Right kidney (tissue), 9 donors: ENCODE measurements at places on chromosomes 3 and 15.
A peak's percentile ranks its signal among the peaks of the same experiment; 100 is the strongest.

DNA sequence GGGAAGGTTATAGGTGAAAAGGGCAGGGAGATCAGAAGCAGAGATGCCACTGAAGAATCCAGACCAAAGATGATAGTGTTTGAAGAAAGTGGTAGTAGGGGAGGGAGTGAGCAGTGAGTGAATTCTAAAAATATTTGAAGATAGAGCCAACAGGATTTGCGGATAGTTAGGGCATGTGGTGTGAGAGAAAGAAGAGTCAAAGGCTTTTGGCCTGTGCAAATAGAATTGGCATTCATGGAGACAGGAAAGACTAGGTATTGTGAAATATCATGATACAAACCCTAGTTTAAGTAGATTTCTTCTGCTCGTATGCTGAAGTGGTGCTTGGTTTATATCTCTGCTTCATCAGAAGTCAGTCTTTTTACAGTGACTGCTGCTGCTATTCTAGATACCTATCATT lies 224.2 kb upstream of the CFAP20DC start:
- DNase-seq: no peak

DNA sequence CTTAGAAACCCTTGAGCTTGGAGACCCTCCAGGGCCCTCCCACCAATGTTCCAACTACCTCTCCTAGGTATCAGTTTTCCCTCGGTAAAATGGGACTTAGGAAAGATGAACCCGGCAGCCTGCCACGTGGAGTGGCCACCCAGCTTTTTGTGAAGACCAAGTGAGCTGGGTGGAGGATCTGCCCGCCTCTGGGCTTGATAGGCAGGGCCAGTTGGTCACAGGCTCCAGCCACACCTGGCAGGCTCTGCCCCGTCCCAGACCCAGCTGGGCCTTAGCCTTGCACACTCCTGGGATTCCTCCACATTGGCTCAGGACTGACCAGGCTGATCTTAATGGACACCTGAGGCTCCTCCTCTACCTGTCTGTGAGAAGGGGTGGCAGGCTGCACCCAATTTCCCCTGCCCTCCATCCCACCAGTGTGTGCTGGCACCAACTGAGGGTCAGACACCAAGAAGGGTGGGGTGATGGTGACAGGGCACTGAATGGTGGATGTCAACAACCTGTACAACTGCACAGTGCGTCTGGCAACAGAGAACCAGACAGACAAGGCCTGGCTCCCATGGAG lies 761 bp upstream of the GRIP2 start:
- no peak for DNase-seq

DNA sequence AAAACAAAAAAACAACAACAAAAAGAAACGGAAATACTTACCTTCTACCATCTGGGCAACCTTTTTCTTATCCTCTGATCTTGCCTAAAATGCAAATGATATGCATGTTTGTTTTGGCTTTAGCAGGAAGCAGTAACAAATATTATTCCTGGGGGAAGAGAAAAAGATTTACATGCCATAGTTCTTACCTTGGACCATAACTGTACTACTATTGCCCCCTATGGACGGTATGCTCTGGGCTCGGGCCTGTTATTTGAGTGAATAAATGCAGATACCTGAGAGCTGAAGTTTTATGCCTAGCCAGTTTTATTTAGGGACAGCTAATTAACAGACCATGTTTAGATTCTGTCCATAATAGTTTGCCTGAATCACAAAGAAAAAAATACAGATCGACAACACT lies 12.6 kb upstream of the STARD5 start:
- no peak for DNase-seq

GRCh38 chr15:42231088-42231487 lies 23.0 kb upstream of the VPS39 start:
- no peak for DNase-seq

DNA sequence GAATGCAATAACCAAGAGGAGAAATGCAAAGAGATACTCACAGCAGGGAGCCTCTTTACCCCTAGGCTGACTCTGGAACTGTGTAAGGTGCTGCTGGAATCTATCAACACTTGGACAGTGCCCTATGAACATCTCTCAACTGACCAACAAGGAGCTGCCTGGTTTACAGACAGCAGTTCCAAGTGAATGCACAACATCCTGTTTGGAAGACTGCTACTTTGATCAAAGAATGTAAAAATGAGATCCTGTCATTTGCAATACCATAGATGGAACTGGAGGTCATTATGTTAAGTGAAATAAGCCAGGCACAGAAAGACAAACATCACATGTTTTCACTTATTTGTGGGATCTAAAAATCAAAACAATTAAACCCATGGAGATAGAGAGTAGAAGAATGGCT lies 136.3 kb downstream of the IMPG2 start:
- DNase-seq: no peak

DNA sequence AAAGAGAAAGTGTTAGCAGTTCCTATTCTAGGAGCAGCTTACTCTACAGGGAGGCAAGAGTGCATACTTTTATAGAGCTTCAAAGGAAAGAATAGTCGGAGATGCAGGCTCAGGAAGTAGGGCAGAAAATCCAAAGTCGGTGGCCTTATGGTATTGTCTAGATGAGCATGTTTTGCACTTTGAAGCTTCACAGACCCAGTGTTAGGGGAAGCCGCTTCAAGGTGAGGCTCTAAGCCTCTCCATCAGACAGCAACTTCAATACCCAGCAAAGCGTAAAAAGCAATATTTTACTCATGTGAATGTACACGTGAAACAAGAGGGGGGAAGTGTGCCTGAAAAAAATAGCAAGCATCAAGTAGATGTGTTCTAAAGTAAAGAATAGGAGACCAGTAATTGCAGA lies 125.6 kb upstream of the RASGRP1 start:
- DNase-seq: no peak

GRCh38 chr3:11392014-11392859 lies 120.0 kb downstream of the ATG7 start:
- no peak for DNase-seq

GRCh38 chr3:623914-624545 lies 427.5 kb downstream of the CHL1 start:
- DNase-seq: no peak

- DNase-seq: no peak
These were observed 71.0 kb upstream of the ZNF280D start for GRCh38 chr15:56804279-56804678.

- no peak for DNase-seq
These were observed 23.6 kb downstream of the CCR1 start for GRCh38 chr3:46184469-46184868.

DNA sequence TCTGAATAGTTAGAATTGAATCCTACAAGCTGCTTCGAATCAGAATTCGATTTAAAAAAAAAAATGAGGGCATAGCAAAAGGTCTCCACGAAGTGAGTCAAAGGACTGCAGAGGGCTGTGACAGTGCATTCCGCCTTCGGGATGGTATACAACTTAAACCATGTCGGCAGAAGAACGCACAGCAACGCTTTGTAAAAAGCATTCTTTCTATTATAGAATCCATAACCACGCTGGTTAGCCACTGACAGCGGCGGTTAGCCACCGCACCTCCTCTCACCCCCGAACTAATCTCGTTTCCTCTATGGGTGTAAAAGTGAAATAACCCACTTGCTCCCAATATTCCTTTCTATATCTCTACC lies 664 bp upstream of the PIK3CA start:
- DNase-seq: no peak

- no peak for DNase-seq
These were observed 71.7 kb downstream of the IGF1R start for GRCh38 chr15:98720031-98720430.

GRCh38 chr15:97966924-97967620 lies 6.6 kb downstream of the ARRDC4 start:
- DNase-seq: no peak

- no peak for DNase-seq
These were observed 35.2 kb downstream of the TRANK1 start for GRCh38 chr3:36909666-36910065.

DNA sequence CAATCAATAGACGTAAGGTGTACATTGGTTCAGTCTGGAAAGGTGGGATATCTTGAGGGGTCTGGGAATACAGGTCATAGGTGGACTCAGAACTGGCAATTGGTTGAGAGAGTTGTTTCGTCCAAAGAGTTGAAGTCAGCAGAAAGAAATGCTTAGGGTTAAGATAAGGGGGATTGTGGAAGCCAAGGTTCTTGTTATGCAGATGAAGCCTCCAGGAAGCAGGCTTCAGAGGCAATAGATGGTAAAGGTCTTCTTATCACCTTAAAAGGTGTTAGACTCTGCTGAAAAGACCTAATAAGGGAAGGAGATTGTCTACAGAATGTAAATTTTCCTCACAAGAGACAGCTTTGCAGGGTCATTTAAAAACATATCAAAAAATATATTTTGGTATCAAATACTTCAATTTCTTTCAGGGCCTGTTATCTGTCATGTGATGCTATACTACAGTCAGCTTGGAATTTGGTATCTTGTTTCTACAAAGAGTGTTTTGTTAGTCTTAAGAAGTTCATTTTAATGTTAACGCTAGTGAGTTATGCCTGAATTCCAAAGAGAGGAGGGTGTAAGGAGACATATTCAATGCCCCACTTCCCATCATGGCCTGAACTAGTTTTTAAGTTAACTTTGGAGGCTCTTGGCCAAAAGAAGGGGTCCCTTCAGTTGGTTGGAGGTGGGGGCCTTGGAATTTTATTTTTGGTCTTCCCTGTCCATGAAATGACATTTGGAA lies 378.2 kb upstream of the ROBO2 start:
- DNase-seq: no peak

DNA sequence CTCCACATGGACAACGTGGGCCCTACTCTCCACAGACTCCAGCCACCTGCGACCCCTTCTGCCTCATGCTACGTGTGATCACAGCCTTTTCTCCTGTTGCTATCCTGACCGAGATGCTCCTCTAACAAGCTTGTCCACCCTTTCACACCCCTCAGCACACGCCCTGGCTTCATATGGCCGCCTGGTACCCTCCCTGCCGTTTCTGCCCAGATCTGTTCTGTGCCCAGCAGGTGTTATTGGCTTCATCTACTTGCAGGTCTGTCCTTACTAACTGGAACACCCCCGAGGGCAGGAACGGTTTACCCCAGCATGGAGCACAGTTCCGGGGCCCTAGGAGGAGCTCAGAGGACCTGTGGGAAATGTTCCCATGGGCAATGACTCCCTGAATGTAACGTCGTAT lies 9.9 kb downstream of the CHAC1 start:
- DNase-seq: no peak

DNA sequence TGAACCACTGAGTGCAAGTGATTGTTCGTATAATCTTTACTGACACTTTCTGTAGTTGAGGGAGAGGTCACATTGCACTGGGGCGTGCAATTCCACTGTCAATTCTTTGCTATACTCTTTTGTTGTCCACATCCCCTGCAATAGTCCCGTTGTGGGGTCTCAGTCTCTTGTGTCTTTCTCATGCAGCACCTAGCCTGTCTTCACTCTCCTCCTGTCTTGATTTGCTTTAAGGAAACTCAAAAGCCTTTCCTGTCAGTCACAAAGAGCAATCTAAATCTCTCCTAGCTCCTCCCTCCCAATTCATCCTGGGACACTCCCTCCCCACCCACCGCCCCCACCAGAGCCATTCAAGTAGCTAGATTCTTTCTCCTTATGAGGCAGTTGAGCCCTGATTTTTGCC lies 13.2 kb upstream of the TMEM158 start:
- no peak for DNase-seq

GRCh38 chr3:74511078-74511477 lies 103.4 kb downstream of the CNTN3 start:
- DNase-seq: no peak

- DNase-seq: peak; percentile 43
These were observed 152.4 kb downstream of the AGBL1 start for GRCh38 chr15:86231864-86232721.

DNA sequence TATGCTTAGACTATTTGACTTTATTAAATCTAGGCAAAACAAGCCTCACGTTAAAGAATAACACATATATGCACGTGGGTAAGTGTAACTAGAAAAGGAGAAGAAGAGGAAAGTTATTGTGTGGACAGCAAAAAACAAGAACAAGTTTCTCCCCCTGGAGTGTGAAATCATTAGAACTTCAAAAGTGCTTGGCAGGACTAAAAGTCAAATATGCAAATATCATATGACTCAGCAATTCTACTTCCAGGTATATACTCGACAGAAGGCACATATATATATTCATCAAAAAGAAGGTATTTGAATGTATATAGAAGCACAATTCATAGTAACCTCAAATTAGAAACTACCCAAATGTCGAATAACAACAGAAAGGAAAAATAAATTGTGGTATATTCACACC lies 68.9 kb upstream of the STXBP5L start:
- no peak for DNase-seq

DNA sequence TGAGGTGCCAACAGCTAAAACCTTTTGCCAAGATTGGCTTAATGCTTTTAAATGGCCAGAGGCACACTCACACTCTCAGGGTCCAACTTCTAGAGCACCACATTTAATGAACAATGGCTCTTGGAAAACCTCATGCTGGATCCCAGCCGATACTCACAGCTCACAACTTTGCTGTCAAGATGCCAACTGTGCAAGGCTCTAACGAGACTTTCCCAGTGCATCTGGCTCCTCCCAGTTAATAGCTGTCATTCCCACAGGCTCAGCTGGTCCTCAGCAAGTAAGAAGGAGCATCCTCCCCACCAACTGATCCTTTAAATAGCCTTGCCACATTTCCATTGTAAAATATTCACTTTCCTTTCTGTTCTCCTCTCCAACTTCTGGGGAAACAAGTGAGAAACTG lies 20.3 kb upstream of the FRMD4B start:
- no peak for DNase-seq

DNA sequence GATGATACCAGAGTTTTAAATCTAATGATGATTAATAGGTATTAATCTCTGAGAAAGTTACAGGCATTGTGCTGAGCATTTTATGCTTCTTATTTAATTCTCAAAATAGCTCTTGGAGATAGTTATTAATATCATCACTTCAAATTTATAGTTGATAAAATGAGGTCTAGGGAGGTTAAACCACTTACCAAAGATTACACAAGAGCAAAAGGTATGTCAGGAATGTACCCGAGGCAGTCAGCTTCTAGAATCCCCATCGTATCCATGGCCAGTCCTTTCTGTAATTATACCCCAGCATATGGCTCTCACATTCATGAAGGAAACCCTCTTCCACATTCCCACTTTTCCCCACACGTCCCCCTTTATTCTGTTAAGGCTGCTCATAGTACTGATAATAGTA lies 421.3 kb downstream of the PYDC2 start:
- DNase-seq: no peak

DNA sequence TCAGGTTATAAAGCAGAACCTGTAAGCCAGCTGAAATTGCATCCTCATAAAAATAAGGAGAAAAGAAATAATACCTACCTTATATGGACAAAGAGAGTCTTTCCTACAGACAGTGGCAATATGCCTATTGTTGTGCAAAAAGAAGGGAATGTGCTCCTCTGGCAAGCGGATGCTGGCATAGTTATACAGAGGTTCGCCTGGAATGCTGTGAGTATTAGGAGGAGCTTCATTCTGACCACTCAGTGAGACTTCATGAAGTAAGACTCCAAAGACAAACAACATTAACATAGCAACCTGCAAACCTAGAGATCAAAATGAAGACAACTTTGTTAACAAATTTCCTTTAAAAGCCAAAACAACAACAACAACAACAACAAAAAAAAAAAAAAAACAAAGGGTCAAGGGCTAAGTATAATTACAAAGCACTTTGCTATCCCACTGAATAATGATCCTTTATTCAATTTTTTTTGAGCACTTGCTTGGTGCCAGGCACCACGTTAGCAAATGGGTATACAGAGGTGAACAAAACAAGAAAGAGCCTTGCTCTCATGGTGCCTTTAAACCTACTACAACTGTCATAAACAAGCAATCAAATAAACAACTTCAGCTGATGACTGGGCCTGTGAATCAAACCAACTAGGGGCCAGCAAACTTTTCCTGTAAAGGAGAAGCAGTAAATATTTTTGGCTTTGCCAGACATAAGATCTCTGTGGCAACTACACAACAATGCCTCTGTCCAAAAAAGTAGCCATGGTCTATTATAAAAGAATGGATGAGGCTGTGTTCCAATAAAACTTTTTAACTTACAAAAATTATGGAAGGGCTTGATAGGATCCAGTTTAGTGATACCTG lies 3.7 kb downstream of the EOGT start:
- DNase-seq: no peak
